ENCODE measurements at places on chromosomes 4 and X.

DNA sequence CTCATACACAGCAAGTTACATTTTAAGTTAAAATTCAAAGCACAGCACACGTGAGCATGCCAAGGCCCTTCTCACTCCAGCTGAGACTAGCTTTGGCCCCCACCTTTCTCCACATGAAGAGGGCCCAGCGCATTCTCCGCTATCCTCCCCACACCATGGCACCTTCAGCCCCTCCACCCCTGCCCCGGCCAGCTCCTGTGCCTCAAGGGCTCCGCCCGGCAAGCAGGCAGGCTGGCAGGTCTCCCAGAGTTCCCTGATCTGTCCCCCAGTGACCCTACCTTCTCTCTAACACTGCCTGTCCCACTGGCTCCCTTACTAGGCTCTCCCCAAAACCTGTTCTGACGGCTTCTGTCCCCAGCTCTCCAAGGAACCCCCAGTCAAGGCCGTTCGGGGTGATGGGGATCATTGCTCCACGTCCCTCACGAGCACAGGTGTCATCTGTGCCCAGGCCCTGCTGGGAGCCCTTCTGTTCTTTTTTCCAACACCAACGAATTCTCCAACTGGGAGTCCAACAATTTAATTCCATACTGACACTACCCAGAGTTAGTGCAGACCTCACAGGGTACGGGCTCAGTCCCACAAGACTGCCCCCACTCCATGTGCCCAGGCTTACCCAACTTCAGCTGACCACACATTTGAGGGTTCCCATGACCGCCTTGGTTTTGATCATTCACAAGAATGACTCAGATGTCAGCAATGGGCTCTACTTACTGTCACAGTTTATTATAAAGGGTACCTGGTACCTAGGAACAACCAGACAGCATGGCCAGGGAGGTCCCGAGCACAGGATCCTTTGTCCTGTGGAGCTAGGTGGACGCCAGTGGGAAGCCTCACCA is 4.2 kb downstream of the LETM1 start:
- DNase-seq, result no peak

DNA sequence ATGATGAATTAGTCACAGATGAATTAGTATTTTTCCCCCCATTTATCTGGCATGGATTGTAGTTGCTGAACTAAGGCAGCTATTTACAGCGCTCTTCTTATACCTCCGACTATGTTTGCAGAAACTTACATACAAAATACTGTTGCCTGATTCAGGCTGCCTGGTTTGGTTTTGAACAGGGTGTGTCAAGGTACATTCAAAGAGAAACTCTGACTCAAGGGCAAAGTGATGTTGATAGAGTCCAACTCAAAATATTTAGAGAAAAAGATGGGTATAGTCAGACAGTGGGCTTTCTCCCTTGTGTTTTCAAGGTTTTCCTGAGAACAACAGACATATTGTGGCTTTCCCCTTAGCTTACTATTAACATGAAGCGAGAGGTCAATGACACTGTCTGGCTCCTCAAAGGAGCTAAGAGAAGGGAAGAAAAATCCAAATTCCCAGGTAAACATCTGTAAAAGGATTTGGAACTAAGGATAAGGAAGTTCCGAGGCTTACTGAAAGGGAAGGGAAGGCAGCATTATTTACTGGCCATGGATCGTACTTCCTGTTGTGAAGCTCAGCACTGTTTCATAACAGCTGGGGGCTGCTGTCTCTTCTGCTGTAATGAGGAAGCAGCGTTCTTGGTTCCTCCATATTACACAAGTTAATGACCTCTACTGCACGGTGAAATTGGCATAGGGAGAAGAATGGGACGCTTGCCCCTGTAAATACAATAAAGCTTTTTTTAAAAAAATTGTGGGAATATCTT is 30.9 kb downstream of the FAM9C start:
- DNase-seq, result no peak

- DNase-seq, result no peak
Observed at GRCh38 chr4:134537701-134538100, 336.1 kb upstream of the PABPC4L start.

DNA sequence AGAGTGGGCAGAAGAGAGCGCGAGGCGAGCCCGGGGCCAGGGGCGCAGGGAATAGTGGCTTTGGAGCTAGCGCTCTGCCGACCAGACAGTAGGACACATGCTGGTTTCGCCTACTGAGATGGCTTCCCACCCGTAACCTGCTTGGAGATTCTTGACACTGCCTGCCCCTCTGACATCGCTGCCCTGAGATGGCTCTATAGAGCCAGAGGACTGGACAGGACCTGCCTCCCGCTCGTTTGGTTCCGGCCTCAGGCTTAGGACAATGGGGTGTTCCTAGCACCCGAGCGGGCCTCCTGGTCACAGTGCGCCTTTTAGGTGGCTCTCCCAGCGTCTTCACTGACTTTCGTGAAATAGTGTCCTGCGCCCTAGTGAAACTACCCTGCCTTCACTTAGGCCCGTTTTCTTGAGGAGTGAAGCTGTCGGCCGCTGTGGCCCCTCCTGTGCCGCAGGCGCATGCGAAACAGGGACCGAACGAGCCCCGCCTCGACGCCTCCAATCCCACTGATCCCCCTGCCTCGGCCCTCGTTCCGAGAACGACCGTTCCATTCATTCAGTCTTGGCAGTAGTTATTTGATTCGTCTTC is 608 bp downstream of the TAF1 start:
- DNase-seq, result no peak

DNA sequence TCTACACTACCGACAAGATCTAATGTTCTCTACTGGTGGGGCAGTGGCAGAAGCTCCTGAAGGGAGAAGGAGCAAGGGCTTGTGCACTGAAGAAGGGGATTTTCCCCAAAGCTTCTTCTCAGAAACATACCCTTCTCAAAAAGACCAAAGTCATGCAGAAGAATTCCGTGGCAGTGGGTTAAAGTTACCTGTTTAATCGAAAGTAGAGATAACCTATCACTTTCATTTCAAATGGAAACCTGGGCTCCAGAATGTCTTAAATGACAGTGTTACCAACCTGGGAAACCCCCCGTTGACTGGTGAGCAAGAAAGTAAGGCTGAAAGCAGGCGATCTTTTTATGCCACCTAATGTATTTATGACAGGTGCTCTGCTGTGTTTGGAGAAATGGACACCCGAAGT is 92.5 kb upstream of the TEX13D start:
- no peak for DNase-seq

DNA sequence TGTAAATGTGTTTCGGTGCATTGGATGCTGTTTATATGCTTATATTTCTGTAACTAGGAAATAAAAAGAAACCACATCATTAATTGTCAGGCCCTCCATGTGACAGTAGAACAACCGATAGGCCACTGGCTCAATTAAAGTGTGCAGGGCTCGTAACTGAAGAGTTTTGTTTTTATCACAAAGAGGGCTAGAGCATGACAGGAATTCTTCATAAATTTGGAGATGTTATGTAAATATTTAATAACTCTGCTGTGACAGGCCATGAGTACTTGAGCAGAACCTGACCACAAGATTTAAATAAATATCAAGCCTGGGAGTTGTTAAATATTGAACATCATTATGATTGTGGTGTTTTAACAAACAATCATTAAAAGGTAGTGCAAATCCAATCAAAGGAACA is 55.9 kb downstream of the MID1 start:
- no peak for DNase-seq

GRCh38 chrX:63430026-63430425 is 78.9 kb upstream of the SPIN4 start:
- DNase-seq, result no peak

DNA sequence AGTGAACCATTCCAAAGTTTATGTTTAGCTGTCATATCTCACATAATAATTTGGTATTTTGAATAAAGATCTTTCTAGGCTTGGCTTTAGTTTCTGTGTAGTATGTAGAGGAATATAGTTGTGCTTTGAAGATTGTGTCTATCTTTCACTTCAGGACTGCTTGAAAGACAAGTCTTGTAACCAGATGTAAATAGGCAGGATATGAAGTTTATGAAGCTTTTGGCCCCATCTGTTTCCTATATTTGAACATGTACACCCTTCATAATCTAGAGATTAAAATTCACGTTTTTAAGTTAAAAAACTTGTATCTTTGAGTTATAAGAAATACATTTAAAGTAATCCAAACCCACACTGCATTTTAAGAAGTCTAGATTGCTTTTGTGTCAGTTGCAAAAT is 11.7 kb upstream of the FREM3 start:
- no peak for DNase-seq

GRCh38 chr4:121130326-121130660 is 33.8 kb downstream of the TNIP3 start:
- no peak for DNase-seq

DNA sequence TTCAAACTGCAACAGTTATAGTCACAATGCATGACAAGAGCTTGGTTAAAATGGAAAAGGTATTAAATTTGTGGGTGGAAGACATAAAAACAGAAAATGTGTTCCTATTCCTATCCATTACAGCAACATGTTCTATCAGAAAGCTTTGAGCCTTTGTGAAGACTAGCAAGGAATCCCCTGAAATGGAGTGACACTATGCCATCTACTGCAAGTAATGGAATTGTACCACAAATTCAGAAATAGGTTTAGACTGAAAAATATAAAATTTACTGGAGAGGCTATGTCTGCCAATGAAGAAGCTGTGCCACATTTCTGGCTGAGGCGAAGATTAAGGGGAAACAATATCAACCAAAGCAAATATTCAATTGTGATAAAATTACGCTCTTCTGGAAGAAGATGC is 247.9 kb downstream of the ADAM29 start:
- no peak for DNase-seq

DNA sequence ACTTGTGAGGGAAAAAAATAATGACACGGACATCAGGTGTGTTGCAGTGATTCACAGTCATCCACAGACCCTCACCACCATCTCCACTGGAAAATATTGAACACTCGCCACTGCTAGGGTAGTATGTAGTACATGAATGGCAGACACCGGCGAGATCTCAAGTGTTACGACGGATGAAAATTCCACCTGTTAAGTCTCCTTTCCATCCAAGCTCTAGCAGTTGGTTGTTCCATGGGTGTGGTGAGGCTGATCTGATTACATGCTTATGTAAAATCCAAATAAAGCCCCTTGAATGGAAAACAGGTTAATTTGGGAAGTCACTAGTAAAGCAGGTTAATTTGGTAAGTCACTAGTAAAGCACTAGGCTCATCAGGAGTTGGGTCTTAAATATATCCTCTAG is 1.1 kb upstream of the ARMCX4 start:
- no peak for DNase-seq

DNA sequence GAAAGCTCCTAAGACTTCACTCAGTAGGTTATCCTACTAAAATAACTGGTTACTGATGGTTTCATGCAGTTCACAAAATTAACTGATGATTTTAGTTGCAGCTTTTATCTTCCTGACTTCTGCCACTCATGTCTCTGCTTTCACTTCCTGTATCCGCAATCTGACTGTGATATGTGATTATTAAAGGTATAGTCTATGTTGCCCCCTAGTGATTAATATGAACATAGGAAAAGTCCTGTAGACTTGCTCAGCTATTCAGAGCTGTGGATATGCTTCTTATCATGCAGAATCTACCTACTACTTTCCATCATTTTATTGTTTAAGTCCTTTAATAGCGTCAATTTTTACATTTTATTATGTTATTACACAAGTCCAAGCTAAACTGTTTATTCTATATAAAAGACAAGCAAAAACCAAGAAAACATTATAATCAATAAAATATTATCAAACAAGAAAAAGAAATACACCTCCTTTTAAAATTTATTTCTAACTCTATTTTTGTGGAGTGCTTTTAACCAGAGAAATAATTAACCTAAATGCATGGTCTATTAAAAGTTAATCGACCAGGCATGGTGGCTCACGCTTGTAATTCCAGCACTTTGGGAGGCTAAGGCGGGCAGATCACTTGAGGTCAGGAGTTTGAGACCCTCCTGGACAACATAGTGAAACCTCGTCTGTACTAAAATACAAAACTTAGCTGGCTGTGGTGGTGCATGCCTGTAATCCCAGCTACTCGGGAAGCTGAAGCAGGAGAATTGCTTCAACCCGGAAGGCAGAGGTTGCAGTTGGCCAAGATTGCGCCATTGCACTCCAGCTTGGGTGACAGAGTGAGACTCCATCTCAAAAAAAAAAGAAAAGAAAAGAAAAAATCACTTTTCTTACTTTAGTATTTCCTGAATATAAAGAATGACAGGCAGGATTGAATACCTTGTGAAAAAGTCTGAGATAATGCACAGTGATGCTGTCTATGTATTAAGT is 40.4 kb upstream of the TLR2 start:
- DNase-seq, result no peak

GRCh38 chr4:148454835-148455234 is 12.6 kb upstream of the NR3C2 start:
- DNase-seq, result no peak

DNA sequence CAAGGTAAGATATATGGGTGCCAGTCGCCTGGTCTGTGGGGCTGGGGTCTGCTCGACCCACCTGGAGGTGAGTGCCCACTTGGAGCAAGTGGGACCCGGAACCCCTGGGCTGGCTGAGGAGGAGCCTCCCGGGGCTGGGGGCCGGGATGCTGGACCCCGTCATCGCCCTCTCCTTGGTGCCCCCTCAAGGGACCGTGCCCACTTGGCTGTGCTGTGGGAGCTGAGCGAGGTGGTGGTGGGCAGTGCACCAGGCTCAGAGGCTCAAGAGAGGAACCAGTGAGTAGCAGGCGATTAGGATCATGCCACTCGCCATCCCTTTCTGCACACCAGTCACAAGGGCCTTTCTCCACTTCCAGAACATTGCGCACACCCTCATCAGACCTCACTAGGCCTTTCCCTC is 203.8 kb upstream of the PSAPL1 start:
- no peak for DNase-seq

DNA sequence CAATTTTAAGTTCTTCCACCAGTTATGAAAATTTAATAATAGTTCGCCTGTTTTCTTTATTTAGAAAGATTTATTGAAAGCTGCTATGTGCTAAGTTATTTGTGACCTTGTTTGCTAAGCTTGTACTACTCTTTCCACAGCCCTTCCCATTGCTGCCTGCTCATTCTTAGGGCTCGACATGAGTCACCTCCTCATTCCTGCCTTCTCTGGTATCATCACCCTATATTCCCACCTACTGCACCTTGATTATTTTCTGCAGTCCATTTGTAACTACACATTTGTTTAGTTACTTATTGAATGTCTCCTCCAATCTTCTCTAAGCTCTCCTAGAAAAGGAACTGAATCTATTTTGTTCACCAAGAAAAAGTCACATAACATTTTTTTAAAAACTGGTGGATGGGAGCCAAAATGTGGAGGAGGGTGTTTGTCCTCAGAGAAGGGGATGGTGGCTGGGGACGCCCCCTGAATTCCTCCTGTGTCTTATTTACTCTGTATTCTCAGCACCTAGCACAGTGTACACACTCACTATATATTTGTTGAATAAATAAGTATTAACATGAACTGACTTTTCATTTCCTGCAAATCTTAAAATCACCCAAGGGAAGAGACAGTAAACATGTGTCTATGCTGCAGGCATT is 3.7 kb upstream of the RAB9A start:
- no peak for DNase-seq
